ENCODE measurements at places on chromosomes 1 and 21.

- DNase-seq: no peak
Measured at GRCh38 chr1:119617751-119618691, 30.0 kb downstream of the ZNF697 start.

- DNase-seq: no peak
Measured at GRCh38 chr1:66437136-66437401, 96.9 kb upstream of the SGIP1 start.

- DNase-seq: no peak
Measured at GRCh38 chr1:218066332-218066731, 218.8 kb upstream of the RRP15 start.

- no peak for DNase-seq
Measured at GRCh38 chr1:71533950-71534349, 453.1 kb upstream of the ZRANB2 start.

- no peak for DNase-seq
Measured at GRCh38 chr1:48115835-48116234, 106.7 kb upstream of the SLC5A9 start.

GRCh38 chr1:23483321-23484252 lies at the start of gene ASAP3:
ASAP3 (minus strand) TSS chr1:23484179; CDS start chr1:23484133, 46 bp downstream.
- DNase-seq: no peak

DNA sequence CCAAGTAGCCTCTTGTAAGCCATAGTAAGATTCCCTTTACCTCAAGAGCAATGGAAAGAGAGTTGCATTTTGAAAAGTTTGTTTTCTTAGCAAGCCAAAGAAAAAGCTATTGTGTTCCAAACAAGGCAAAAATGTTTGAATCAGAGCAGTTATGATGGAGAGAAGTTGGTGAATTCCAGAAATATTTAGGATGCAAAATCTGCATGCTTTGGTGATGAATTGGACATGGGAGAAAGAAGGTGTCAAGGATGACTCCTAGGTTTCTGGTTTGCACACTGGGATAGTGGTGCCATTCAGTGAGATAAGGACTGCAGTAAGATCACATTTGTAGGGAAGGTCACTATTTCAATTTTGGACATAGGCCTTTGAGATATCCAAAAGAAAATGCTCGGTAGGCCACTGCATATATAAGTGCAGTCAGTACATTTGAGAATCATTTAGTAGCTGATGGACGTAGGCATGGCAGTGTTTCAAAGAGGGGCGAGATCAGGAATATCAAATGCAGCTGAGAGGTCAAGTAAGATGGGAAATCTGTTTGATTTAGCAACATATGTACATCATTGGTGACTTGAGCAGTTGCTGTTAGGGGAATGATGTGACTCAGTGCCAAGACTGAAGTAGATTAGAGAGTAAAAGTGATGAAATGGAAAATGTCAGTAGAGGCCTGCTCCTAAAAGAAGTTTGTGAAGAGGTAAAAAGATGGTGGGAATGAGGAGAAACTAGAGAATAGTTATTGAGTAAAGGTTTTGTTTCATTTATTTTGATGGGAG lies 33.9 kb upstream of the GPR25 start:
- DNase-seq: no peak

DNA sequence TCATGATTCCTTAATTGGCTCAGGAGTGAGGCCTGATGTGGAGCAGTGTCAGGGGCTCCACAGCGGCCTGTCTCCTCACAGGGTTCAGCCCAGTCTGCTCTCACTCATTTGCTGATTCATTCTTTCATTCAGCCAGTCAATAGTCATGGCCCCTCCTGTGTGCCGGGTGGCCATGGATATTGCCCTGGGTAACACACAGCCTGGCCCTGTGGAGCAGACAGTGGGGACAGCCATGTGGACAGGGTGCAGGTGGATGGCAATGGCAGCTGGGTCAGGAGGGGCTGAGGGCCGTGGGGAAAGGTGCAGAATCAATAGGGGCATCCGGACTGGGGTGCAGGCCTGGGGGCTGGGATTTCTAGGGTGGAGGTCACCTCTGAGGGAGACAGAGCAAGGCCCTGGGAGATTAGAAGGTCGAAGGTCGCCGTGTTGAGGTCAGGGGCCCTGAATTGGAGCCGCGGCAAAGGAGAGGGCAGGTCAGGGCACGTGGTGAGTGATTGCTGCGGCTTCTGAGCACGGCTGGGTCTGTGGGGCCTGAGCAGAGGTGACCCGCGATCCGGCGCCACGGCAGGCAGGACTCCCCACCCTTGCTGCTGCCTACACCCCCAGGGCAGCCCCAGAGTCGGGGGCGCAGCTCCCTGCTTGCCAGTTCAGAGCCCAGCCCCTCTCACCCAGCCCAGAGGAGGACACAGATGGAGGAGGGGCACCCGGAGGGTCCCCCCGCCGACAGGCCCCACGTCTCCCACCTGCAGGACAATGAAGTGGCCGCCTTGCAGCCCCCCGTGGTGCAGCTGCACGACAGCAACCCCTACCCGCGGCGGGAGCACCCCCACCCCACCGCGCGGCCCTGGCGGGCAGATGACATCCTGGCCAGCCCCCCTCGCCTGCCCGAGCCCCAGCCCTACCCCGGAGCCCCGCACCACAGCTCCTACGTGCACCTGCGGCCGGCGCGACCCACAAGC lies 33.4 kb downstream of the SLC19A1 start:
- no peak for DNase-seq

GRCh38 chr1:24751833-24752232 lies 6.6 kb downstream of the CLIC4 start:
- no peak for DNase-seq

Measured in NCI-H1694 (cell line).